ENCODE measurements at places on chromosomes 5 and 9.

- H3K4me3 ChIP-seq, result peak overlapping the region; percentile 91
- peaks cover 6% of the 10 kb centered on the region for H3K27me3 ChIP-seq
- H3K4me1 ChIP-seq, result peaks cover 18% of the 10 kb centered on the region
- H3K36me3 ChIP-seq, result no peaks in the 10 kb centered on the region
- peak overlapping the region; percentile 44 for H3K27ac ChIP-seq
- DNase-seq, result peak; percentile 51
Observed at GRCh38 chr9:85743275-85744128, 1.7 kb upstream of the AGTPBP1 start.

DNA sequence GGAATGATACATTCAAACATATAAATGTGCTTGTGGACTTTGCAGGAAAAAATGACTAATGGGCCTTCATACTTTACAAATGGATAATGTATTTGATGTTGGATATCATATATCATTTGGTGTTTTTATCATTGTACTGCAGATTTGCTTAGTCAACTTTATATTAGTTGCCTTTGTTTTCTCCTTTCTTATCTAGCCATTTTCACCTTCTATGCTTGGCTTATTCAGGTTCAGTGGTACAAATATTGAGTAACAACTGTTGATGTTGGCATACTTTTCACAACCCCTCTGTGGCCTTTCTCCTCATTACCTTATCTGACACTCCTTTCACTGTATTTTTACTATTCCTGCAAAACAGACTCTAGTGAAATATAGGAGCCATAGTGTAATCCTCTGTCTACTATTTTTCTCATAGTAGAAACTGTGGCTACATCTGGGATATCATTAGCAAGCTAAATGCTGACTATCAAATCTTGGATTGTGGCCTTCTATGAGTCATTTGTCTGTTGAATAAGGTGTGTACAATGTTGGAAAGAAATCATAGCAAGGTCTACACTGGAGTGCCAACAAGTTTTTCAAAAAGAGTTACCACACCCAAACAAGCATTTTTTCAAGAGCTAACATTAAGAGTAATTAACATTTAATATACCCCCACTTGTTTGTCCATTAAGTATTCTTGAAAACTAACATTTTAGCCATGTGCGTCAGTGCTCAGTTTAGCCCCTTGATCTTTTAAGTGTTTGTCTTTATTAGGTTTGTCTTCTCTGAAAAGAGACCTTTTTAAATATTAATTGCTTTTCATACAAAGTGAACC, 330.1 kb downstream of the ADGRV1 start:
- no peak for DNase-seq
- H3K27ac ChIP-seq, result no peak overlapping the region
- no peaks in the 10 kb centered on the region for H3K36me3 ChIP-seq

DNA sequence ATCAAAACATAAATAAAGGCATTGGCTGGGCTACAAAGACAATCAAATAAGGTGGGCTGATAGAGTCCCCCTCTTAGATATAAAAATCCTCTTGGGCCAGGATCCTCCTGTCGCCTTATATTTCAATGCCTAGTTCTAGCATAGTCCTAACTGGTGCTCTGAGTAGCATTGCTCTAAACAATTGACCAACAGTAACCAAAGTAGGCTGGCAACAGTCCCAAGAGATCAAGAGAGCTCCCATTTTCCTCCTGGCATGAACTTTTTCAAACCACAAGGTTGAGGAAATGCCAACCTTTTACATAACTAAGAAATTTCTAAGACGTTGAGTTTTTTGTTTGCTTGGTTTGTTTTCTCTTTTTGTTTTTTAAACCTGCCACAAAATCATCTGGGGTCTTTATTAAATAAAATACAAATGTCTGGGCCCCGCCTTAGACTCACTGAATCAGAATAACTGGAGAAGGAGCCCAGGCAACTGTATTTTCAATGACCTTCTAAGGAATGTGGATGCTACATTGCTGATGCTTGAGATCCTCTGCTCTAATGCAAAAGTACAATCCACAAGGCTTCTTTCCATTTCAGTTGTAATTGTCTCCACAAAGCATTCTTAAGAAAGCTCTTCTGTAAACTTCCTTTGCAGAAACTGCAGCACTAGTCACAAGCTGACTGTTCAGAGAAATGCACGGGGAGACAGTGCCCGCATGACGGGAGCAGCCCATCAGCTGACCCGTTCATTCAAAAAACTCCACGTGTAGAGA, 2.9 kb downstream of the SLC45A2 start:
- no peak for DNase-seq
- H3K4me1 ChIP-seq, result peaks cover 7% of the 10 kb centered on the region
- H3K27ac ChIP-seq, result peak overlapping the region; percentile 34
- H3K4me3 ChIP-seq, result no peak overlapping the region

GRCh38 chr5:1378096-1378495, 33.2 kb upstream of the CLPTM1L start:
- no peak for DNase-seq
- 0 out of 2 replicates have a peak, but pooled peaks cover 4% of the 10 kb centered on the region for H3K4me1 ChIP-seq
- H3K27ac ChIP-seq, result no peak overlapping the region
- peaks cover 29% of the 10 kb centered on the region for H3K27me3 ChIP-seq

- no peaks in the 10 kb centered on the region for H3K4me1 ChIP-seq
- H3K27me3 ChIP-seq, result no peaks in the 10 kb centered on the region
- H3K4me3 ChIP-seq, result no peak overlapping the region
- no peaks in the 10 kb centered on the region for H3K36me3 ChIP-seq
- H3K27ac ChIP-seq, result no peak overlapping the region
Observed at GRCh38 chr5:179438011-179438441, 92.8 kb upstream of the ADAMTS2 start.

DNA sequence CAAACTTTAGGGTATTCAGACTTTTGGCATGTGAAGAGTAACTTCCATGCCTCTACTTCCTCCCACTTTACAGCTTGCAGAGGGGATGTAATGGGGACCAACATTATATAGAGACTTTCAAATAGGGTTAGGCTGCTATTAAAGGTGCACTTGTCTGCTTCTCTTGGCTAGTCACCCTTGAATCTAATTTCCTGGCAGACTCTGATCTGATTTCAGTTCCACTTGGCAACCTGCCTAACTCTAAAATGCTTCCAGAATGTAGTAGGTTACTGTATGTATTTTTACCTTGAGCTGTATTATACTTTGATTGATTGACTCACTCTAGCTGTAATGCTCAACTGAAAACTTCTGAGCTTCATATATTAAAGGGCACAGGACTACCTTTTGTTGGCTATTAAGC, 693.4 kb downstream of the KCTD16 start:
- no peaks in the 10 kb centered on the region for H3K4me1 ChIP-seq
- H3K27ac ChIP-seq, result no peak overlapping the region
- DNase-seq, result no peak
- no peaks in the 10 kb centered on the region for H3K36me3 ChIP-seq

- H3K27me3 ChIP-seq, result no peaks in the 10 kb centered on the region
- DNase-seq, result no peak
- H3K27ac ChIP-seq, result no peak overlapping the region
- no peak overlapping the region for H3K4me3 ChIP-seq
- H3K36me3 ChIP-seq, result no peaks in the 10 kb centered on the region
Observed at GRCh38 chr5:170275376-170275994, 22.1 kb downstream of the LCP2 start.

GRCh38 chr9:1722404-1722803, 292.7 kb upstream of the SMARCA2 start:
- H3K4me3 ChIP-seq, result no peak overlapping the region
- no peaks in the 10 kb centered on the region for H3K27me3 ChIP-seq
- DNase-seq, result no peak
- H3K4me1 ChIP-seq, result no peaks in the 10 kb centered on the region

- H3K36me3 ChIP-seq, result no peaks in the 10 kb centered on the region
- DNase-seq, result no peak
- peaks cover 50% of the 10 kb centered on the region for H3K4me1 ChIP-seq
- no peak overlapping the region for H3K27ac ChIP-seq
Observed at GRCh38 chr5:134250949-134251348, 25.1 kb upstream of the PPP2CA start.

GRCh38 chr5:16066810-16067209, 112.8 kb downstream of the MARCHF11 start:
- H3K4me3 ChIP-seq, result no peak overlapping the region
- no peak for DNase-seq
- no peaks in the 10 kb centered on the region for H3K4me1 ChIP-seq
- H3K36me3 ChIP-seq, result no peaks in the 10 kb centered on the region
- no peak overlapping the region for H3K27ac ChIP-seq

DNA sequence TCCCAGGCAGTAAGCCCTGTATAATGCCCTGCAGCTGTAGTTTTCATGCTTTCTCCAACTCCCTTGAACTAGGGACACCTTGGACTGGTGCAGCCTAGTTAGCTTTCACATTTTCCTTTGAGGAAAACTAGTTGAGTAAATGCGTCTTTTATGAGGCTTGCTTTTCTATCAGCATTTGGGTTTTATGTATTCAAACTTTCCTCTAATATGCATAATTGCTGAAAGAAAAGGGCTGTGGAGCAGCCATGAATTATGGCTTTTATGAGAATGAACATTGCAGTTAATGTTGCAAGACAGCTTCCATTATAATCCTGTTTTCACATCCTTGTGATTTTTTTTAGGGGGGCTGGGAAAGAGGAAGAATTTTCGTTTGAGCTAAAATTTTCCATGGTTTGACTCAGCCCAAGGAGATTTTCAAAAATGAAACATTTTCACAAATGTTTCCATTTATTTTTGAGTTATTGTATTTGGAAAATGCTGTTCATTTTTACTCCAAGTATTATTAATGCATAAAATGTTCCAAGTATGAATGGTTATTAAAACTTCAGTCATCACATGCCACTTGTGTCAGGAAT, 57.9 kb upstream of the PPP3R2 start:
- H3K27ac ChIP-seq, result no peak overlapping the region
- no peak for DNase-seq
- no peaks in the 10 kb centered on the region for H3K4me1 ChIP-seq
- H3K36me3 ChIP-seq, result no peaks in the 10 kb centered on the region
- H3K4me3 ChIP-seq, result no peak overlapping the region

- H3K36me3 ChIP-seq, result no peaks in the 10 kb centered on the region
- no peak overlapping the region for H3K4me3 ChIP-seq
- no peaks in the 10 kb centered on the region for H3K27me3 ChIP-seq
- H3K27ac ChIP-seq, result no peak overlapping the region
Observed at GRCh38 chr5:173697931-173698579, 81.6 kb upstream of the BOD1 start.

DNA sequence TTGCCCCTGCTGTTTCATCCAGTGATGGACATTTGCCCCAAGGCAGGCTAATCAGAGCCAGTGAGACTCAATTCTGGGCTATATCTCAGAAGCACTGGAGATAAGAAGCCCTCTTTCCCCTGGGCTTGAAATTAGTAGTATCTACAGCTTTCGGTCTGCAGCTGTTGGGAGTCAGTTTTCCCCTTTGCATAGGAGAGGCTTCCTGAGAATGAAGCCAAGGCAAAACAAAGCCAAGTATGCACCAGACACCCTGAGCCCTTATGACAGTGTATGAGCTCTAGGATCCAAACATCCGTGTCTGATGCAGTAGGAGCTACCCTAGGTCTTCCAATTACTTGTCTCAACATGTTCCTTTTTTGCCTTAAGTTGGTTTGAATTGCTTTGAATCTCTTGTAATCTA, 79.2 kb upstream of the PANK3 start:
- H3K4me3 ChIP-seq, result no peak overlapping the region
- no peak for DNase-seq
- no peaks in the 10 kb centered on the region for H3K27me3 ChIP-seq
- no peak overlapping the region for H3K27ac ChIP-seq
- H3K4me1 ChIP-seq, result peaks cover 10% of the 10 kb centered on the region
- no peaks in the 10 kb centered on the region for H3K36me3 ChIP-seq

DNA sequence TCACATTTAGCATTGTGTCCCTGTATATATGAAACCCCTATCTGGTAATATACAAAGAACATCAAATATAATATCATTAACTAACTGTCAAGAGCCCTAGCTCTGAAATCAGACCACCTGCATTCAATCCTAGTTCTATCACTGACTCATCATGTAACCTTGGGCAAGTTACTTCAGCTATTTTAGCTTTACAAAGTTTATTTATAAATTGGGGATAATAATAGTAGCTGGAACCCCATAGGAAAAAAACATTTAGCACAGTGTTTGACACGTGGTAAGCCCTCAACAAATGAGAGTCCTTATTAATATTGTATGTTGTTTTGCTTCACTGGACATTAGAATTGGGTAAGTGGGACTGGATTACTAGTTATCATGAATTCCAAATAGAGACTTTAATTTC, 157.5 kb downstream of the EBF1 start:
- no peak overlapping the region for H3K4me3 ChIP-seq
- H3K36me3 ChIP-seq, result no peaks in the 10 kb centered on the region
- peak overlapping the region; percentile 36 for H3K27ac ChIP-seq
- no peaks in the 10 kb centered on the region for H3K27me3 ChIP-seq

DNA sequence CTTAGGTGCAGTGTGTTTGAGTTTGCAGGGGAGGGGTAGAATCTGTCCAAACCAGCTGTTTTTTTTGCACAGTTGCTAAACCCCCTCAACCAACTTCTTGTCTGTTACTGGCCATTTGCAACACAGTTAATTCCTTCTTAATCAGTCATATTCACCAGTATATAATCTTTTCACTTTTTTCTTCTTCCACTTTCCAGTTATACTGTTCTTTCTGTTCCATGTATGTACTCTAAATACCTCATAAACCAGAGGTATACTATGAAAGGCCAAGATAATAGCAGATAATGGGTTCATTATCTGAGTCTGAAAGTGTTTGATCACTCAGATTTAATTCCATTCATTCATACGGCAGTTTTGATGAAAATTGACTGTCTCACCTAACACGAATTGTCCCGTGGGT, 11.1 kb downstream of the SMAD5 start:
- H3K27ac ChIP-seq, result no peak overlapping the region
- no peaks in the 10 kb centered on the region for H3K27me3 ChIP-seq
- H3K4me3 ChIP-seq, result no peak overlapping the region

DNA sequence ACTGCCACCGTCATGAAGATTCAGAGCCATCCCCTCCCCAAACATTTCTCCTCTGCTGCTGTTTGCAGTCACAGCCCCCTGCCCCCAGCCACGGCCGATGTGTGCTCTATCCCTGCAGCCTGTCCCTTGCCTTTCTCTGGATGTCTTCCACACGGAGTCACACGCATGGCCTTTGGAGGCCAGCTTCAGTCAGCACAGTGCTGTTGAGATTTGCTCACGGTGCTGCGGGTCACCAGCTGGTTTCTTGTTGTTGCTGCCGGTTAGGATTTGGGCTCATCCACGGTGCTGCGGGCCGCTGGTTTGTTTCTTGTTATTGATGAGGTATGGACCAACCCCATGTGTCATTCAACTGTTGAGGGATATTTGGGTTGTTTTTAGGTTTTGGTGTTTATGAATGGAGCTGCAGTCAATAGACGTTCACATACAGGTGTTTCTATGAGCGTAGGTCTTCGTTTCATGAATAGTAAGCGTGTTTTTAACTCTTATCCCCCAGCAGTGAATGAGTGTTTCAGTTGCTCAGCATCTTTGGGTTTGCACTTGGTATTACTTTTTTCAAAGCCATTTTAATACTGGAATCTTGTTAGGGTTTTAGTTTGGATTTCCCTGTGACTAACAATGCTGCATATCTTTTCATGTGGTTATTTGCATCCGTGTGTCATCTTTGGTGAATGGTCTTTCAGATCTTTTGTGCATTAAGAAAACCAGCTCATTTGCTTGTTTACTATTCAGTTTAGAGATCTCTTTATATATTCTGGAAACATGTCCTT, 57.6 kb downstream of the AHRR start:
- DNase-seq, result peak; percentile 77
- H3K4me3 ChIP-seq, result no peak overlapping the region
- peak overlapping the region; percentile 69 for H3K27ac ChIP-seq
- H3K36me3 ChIP-seq, result peaks cover 24% of the 10 kb centered on the region
- peaks cover 57% of the 10 kb centered on the region for H3K4me1 ChIP-seq
- H3K27me3 ChIP-seq, result no peaks in the 10 kb centered on the region

GRCh38 chr5:168683247-168683926, 104.2 kb upstream of the PANK3 start:
- no peak for DNase-seq
- no peaks in the 10 kb centered on the region for H3K27me3 ChIP-seq
- H3K4me1 ChIP-seq, result peaks cover 15% of the 10 kb centered on the region
- no peak overlapping the region for H3K4me3 ChIP-seq
- no peak overlapping the region for H3K27ac ChIP-seq
- H3K36me3 ChIP-seq, result peaks cover 7% of the 10 kb centered on the region
